ENCODE measurements at places on chromosomes 11 and 22.

DNA sequence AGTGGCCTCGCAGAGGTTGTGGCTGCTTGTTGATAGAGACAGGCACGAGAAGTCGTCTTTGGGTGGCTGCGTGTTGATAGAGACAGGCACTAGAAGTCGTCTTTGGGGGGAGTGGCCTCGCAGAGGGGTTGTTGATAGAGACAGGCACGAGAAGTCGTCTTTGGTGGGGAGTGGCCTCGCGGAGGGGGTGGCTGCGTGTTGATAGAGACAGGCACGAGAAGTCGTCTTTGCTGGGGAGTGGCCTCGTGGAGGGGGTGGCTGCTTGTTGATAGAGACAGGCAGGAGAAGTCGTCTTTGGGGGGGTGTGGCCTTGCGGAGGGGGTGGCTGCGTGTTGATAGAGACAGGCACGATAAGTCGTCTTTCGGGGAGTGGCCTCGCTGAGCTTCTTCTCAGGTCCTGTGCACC lies 328.8 kb downstream of the TBC1D22A start:
- no peak for DNase-seq

- no peak for DNase-seq
Measured at GRCh38 chr11:73729594-73730206, 31.2 kb downstream of the RAB6A start.

DNA sequence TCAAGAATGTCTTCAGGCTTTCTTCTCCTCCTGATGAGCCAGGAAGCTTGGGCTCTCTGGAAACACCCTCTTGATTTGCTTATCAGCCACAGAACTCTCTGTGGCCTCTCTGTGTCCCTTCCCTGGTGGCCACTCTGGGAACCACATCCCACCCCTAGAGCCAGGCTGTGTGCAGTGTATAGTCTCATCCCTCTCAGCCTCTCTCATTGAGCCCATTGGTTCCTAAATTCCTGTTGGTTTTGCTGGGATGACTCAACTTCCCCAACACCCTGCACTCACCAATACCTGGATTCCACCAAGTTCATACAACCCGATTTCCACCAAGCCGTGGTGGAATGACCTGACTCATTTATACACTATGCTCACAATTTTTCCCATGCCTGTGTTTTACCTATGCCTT lies 5.2 kb downstream of the IRAG1 start:
- no peak for DNase-seq

DNA sequence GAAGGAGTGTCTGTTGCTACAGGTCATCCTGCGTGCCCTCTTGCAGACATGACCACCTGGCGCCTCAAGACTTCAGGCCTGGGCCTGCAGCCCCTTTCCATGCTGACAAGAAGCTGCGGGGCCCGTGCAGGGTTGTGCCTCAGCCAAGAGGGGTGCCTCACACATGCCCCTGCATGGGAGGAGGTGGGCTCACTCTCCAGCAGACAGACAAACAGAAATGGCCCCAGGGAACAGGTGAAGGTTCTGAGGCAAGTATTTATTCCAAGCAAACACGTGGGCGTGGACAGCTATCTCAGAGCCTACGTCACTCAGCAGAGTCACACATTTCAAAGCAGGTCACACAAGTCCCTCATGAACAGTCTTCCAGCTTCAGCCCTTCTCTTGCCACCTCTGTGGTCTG lies 5.9 kb upstream of the SYCE3 start:
- no peak for DNase-seq

GRCh38 chr22:44807232-44807631 lies 54.9 kb downstream of the ARHGAP8 start:
- no peak for DNase-seq

DNA sequence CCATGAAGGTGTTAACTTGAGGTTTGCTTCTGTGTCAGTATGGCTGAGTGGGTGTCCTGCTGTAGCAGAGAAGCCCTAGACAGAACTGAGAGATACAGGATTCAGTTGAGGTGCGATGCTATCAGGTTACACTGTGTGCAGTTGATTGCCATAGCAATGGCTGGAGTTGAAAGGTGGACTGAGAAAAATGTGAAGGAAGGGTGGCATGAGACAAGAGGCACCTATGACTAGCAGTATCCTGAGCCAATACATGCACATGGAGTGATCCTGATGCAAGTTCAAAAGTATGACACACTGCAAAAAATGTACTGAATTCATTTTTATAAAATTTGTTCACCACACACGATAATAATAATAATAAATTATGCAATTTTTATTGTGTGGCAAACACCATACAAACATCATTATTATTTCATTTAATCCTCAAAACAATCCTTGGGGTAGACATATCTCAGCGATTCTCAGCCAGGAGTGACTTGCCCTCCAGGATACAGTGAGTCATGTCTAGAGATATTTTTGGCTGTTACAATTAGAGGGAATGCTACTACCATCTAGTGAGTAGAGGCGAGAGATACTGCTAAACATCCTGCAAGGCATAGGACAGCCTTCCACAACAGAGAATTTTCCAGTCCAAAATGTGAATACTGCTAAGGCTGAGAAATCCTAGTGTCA lies 3.9 kb upstream of the PIWIL4 start:
- DNase-seq, result no peak

GRCh38 chr11:67647471-67647870 lies 3.1 kb downstream of the ACY3 start:
- DNase-seq, result no peak
